ENCODE measurements at places on chromosomes 5 and 9. TPM values are rescaled to one million over a fixed set of nuclear protein-coding genes. Genes with fewer than 3 reads are reported as not detected.

TLN1 gene
- 322 TPM for total RNA-seq

SVEP1 gene
- 3.5 TPM for total RNA-seq

MINAR2 gene
- total RNA-seq: not detected

CCL27 gene
- total RNA-seq: not detected

GABRA1 gene
- total RNA-seq: under 0.01 TPM

ZDHHC11B gene
- 0.26 TPM for total RNA-seq

SMC2 gene
- total RNA-seq: 96.1 TPM

PCDHA13 gene
- 0.19 TPM for total RNA-seq

Data from aortic smooth muscle cell (primary cell).